ENCODE measurements at places on chromosomes 7 and 10.

- DNase-seq = no peak
These were observed 464.6 kb downstream of the POM121L12 start for GRCh38 chr7:53500076-53500475.

DNA sequence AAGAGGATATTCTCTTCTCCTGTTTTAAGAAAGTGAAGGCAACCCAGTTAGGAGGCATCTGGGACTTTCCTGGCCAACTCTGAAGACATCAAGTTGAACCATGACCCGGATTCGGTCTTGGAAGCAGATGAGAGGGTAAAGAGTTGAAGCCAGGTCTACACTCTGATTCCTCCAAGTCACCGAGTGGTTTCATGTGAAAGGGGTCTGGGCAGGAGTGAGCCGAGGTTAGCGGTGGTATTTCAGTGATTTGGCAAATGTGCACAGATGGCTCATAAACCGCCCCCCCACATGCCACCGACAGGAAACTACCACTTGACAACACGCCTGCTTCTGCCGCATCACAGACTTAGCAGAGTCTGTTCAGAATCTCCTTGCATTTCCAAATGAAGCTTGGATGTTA lies 11.4 kb upstream of the REPIN1 start:
- no peak for DNase-seq

DNA sequence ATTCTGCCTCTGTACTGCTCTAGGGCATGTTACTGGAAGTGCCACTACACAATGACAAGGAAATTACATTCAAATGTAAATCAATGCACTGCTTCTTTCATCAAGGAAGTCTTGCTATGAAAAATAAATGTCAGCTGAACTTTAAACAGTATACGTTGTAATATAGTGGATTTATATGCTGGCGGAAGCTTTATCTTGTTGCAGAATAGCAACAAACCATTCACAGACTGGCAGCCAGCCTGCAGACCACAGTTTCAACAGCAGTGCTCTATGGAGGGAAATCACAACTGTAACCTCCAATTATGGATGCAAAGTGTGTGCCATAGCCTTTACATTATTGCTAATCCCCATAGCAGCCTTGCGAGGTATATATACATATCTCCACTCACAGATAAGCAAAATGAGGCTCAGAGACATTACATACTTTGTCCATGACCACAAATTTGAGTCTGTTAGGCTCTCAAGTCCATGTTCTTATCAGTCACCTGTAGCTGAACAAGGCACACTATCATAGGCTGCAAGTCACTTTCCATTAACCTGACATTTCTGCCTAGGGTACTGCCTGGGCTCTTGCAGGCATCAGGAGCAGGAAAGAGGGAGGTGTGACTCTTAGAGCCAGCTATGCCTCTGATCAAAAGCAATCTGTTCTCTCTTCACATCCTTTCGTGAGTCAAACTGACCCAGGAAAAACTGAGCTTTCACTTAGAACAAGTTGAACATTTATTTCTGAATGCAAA lies 22.6 kb downstream of the COL28A1 start:
- no peak for DNase-seq

DNA sequence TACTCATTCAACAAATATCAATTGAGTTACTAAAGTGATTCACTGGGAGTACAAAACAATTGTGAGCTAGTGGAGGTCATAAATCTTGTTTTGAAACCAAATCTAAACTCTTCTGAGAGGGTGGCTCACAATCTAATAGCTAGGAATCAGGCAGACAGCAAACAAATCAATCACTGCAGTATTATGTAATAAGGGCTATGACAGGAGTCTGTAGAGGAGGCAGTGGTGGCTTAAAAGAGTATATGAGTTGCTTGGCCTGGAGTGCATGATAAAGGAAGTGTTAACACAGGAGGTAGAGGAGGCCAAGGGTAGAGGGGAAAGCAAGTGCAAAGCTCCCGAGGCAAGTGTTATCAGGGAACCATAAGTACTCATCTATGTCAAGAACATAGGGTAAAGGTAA lies 16.5 kb downstream of the MYPN start:
- DNase-seq = no peak

DNA sequence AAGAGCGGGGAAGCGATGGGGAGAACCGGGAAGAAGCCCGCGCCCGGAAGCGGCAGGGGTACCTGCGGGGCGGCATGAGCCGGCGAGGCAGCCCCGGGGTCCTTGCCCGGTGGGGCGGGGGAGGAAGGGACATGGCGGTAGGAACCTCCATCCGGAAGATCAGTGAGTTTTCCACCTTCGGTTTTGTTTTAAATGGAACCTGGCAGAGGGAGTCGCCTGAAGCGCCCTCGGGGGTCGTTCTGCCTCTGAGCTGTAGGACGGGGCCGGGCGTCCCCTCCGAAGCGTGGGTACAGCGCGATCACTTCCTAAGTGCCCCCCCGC lies 471 bp downstream of the PFKP start:
- no peak for DNase-seq

- DNase-seq = no peak
These were observed 563.3 kb downstream of the GATA3 start for GRCh38 chr10:8617792-8618191.

DNA sequence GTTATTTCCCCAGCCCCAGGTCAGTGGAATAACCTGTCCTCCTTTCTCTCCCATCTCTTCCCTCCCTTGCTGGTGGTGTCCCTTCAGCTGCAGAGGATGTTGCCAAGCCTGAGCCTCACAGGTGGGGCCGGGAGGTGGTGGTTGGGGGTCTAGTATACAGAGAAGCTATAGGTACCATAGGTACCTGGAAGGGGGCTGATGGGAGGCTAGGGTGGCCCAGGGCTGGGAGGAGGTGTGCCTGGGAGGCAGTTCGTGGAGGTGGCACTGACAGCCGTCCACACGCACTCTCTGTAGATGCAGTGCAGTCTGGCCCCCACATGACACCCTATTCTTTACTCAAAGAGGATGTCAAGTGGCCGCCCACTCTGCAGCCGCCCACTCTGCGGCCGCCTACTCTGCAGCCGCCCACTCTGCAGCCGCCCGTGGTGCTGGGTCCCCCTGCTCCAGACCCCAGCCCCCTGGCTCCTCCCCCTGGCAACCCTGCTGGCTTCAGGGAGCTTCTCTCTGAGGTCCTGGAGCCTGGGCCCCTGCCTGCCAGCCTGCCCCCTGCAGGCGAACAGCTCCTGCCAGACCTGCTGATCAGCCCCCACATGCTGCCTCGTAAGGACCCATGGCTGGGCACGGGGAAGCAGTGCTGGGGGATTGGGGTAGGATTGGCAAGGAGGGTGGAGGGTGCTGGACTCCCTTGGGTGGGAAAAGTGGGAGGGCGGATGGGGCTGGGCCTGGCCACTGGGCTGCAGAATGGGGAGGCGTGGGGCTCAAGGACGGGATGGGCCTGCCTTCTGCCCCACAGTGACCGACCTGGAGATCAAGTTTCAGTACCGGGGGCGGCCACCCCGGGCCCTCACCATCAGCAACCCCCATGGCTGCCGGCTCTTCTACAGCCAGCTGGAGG lies 9.5 kb downstream of the IRF5 start:
- no peak for DNase-seq

DNA sequence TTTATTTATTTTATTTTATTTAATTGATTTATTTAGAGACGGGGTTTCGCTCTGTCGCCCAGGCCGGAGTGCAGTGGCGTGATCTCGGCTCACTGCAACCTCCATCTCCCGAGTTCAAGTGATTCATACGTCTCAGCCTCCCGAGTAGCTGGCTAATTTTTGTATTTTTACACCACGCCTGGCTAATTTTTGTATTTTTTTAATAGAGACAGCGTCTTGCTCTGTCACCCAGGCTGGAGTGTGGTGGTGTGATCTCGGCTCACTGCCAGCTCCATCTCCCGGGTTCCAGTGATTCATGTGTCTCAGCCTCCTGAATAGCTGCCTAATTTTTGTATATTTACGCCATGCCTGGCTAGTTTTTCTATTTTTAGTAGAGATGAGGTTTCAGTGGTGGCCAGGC lies 34.2 kb downstream of the AP5Z1 start:
- no peak for DNase-seq

- no peak for DNase-seq
These were observed at the start of gene PLXDC2 for GRCh38 chr10:19816411-19817230. Gene PLXDC2, plus strand, starts transcription at chr10:19816432.

DNA sequence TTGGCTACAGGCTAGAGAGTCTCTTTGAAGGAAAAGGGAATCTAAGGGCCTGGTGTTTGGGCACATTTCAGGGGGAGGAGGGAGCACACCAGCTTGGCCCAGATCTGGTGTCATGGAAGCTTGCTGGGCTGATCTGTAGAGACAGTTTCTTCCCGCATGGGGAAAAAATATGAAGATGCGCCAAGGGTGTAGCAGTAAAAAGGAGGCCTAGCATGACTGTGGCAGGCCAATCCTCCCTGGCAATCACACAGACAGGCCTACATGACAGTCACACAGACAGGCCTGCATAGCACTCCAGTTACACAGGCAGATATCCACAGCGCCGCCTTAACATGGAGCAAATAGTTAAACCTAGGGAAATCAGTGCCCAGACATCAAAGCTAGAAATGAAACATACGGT lies 123.6 kb upstream of the KIF5B start:
- no peak for DNase-seq

DNA sequence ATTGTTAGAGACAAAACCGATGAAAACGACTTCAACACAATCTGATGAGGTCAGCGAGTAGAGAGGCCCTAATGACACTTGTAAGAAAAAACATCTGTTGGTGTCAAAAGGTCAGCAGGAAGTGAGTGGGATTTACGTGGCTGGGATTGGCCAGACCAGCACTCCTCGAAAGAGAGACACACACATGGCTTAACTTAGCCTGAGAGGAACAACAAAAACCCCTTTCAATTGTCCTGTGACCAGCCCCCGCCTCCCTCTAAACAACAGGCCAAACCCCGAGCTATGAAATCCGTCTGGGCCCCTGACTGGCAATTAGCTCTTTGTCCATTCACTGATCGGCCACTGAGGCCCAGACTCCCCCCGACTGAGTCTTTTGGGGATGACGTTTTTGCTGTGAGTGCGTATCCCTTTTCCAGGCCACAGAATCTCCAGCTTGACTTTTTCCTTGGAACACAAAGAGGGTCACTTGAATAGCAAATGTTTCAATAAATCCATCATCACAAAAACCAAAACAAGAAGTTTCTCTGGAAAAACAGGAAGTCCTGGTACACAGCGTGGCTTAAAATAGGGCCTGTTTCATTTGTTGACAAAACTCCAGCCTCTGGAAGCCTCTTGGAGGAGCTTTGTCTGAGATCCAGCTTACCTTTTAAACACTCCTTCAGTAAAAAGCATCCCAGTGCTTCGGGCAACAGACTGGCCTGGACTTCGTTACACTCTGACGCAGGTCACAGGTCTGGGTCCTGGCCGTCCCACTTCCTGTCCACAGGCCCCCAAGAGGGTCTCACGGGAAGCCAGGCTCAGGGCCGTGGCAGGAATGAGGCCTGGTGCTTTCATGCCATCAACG lies 103.0 kb downstream of the CTBP2 start:
- DNase-seq = no peak

DNA sequence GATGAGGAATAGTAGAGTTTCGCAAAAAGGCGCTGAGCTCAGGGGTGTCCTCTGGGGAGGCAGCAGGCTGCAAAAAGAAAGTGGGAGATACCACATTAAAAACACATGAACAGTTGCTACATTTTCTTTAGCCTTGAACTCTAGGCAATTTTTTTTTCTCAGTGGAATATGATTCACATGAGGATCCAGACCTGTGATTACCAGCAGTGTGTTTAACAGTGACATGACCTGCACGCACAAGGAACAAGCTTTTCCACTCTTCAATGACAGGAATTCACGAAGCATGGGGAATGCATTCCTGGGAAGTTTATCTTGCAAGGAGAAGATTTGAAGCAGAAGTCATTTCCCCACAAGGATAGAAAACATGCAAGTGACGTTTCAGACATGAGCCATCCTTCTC lies 161.6 kb downstream of the ITGA8 start:
- no peak for DNase-seq

GRCh38 chr10:31197886-31198285 lies 121.1 kb upstream of the ZEB1 start:
- no peak for DNase-seq

GRCh38 chr7:36459236-36459960 lies 69.7 kb downstream of the ANLN start:
- DNase-seq = no peak

GRCh38 chr10:31475519-31475918 lies 156.5 kb downstream of the ZEB1 start:
- DNase-seq = no peak

DNA sequence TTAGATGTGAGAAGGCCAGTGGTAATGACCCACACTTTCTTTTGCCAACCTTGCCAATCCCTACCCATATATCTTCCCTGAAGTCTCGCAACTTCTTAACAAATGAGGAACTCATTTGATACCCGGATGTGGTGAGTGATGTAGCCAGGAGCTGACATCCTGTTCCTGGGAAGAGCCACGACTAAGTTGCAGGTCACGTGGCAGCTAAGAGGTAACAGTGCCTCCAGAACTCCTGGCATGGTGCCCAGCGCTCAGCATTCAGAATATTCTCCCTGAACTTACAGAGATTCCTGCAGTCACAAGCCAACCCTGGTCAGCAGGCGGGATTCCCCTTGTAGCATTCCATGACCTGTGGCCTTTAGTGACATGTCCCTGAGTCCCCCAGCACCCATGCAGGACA lies 282.5 kb downstream of the GALNT17 start:
- no peak for DNase-seq

DNA sequence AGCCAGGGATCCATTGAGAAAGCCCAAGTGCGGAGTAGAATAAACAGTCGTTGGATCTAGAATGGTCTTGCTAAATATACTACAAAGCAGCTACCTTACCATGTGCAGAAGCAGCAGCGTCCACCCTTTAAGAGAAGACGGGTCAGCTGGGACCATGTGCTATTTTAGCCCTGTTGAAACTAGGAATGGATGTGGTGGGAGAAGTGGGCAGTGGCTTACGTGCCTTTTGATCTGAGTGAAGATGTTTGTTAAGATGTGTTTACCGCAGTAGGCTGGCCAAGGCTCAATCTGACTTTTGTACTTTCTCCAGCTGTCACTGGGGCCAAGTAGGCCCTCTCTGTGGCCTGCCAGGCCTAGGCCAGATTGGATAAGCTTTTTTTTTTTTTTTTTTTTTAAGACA lies 9.2 kb downstream of the HABP2 start:
- no peak for DNase-seq

Measured in H1 (cell line).